ENCODE measurements at places on chromosomes 7 and 10.

- no peak for DNase-seq
These were observed 403.0 kb upstream of the LRGUK start for GRCh38 chr7:133724148-133724547.

DNA sequence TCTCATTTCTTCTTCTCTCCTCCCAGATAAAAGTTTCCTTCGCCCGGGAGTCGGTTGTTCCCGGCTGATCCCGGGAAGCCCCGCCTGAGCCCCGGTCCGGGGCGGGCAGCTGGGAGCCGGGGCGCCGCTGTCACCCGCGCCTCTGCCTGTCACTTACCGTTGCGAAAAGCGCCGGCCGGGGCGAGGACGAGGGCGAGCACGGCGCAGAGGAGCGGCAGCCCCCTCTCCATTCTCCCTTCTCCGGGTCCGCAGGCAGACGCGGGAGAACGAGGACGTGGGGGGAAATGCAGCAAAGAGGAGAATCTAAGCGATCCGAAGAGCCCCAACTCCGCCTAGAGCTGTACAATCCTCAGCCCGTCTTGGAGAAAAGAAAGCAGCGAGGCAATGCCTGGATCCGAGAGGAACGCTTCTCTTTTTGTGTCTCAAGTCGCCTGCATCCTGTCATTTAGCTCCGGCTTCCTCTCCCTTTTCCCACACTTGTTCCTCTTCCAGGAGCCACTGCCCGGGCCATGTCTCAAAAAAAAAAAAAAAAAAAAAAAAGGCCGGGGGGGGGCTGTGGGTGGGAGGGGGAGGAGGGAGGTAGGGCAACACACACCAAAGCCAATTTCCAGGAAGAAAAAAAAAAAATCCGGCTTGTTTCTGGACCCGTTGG is at the start of gene NRP1:
NRP1 (minus strand) TSS at position 515 of the 652 bp plus-strand sequence; CDS start at position 230, 285 bp downstream.
- peak; percentile 62 for DNase-seq

DNA sequence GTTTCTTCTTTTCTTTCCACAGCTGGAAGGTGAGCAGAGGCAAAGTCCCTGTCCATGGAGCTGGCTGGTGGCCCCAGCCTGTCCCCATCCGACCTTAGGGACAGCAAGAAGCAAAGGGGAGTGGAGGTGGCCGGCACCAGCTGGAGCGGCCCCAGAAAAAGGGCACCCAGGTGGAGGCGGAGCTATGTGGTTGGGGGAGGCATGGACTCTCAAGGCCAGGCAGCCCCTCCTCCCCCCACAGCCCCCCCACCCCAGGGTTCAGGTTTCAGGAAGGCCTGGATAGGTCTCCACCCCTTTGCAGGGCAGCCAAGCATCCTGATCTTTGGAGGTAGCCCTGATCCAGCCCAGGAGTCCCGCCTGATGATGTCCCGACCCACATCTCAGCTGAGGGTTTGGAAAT is at the start of gene SSC4D:
SSC4D (minus strand) TSS at position 161 of the 400 bp plus-strand sequence. CDS start 5,258 bp downstream, outside the sequence.
- DNase-seq = no peak

- DNase-seq = no peak
These were observed 244.6 kb upstream of the GRB10 start for GRCh38 chr7:51027106-51027934.

DNA sequence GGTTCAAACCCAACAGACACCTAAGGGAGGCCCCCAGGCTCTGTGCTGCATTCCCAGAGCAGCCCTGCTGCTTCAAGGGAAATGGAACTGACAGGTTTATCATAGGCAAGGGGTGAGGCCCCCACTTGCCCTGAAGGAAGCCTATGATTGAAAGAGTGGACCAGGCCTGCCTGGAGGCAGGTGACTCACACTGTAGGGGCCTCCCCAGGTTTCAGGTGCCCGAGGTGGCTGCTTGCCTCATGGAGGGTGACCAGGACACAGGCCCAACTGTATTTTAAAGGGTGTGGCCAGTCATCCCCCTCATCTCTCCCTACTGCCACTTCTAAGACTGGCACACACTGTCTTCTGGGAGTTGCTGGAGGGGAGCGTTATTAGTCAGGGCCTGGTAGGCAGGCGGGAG is 85.4 kb downstream of the ATXN7L1 start:
- DNase-seq = no peak

DNA sequence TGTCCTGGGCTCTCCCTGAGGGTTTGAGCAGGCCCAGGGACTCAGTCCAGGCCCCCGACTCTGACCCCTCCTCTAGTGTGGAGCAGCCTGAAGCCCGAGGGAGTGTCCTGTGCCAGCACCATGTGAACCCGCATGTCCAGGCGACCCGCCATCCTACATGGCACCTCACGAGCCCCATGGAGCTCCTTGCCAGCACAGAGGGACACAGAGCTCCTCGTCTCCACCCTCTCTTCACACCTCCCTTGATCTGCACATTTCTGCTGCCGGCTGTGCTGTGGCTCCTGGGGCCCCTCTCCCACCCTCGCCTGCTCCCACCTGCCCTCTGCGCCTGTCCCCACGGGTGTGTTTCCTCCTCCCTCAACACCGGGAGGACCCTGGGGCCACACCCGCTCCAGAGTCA is 103.5 kb downstream of the ADARB2 start:
- DNase-seq = no peak

DNA sequence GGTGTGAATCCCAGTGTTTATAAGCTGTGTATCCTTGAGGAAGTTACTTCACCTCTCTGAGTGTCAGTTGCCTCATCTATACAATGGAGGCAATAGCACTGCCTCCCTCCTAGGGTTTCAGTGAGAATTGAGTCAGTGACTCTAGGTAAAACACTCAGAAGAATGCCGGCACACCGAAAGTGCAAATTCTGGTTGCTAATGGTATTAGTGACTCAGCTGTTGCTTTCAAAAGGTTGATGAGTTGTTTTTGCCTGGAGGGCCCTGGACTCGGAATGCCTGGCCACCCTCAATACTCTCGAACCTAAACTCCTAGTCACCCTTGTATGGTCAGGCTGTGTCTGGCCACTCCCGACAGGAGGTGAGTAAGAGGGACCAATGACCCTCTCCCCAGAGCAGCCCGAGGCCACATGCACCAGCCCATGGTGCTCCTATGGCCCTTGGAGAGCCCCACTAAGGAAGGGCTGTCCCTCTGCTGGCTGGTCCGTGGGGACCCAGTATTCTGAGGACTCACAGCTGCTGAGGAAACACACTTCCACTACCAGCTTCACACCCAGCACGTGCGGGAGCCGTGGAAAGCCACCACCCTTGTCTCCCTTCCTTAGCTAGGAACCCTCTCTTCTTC is 60.2 kb downstream of the CALML3 start:
- DNase-seq = no peak

- DNase-seq = no peak
These were observed 122.7 kb upstream of the STEAP4 start for GRCh38 chr7:88429382-88429781.

- no peak for DNase-seq
These were observed 8.8 kb upstream of the CNPY1 start for GRCh38 chr7:155555116-155555695.

GRCh38 chr7:52944921-52945320 is 90.5 kb upstream of the POM121L12 start:
- no peak for DNase-seq

All from left ventricle myocardium superior (tissue), 1 donor.